ENCODE measurements at places on chromosomes 12 and 14.
A peak's percentile ranks its signal among the peaks of the same experiment; 100 is the strongest.

- no peak for DNase-seq
Measured at GRCh38 chr14:68318828-68319227, 474.0 kb downstream of the ZFP36L1 start.

- no peak for DNase-seq
Measured at GRCh38 chr12:94309373-94309772, 150.3 kb downstream of the CEP83 start.

DNA sequence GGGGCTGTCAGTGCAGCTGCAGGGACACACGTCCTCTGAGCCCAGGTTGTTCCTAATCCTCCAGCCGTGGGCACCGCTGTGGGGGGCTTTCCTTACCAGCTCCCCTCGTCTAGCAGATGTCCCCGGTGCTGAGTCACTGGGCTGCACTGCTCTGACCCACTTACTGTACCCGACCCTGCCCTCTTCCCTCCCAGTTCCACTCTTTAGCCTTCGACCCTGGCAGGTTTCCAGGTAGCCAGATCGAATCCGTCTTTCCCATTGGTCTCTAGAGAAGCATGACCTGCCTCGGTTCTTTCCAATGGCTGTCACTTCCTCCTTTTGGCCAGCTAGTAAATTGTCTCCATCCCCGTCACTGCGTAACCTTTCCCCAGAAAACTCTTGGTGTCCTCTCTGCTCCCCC lies 48.4 kb downstream of the ELK3 start:
- no peak for DNase-seq

GRCh38 chr12:67618303-67618702 lies 30.2 kb upstream of the DYRK2 start:
- no peak for DNase-seq

DNA sequence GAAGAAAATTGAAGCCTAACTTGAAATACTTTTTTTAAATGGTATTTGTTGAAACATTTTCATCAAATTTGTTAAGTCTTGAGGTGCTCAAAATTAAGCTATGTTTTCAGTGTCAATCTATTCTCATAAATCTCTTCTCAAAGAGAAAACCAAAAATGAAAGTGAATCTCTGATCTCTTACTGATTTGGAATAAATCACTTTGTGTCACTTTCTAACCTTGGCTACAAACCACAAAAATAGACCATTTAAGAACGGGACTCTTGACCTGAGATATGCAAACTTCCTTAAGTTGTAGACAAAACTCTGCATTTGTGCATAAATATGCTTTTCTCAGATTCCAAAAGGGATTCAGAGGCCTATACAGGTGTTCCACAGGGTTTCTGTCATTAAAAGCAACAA lies 192.9 kb downstream of the SEC23A start:
- no peak for DNase-seq

GRCh38 chr12:28930704-28931103 lies 218.4 kb upstream of the FAR2 start:
- no peak for DNase-seq

DNA sequence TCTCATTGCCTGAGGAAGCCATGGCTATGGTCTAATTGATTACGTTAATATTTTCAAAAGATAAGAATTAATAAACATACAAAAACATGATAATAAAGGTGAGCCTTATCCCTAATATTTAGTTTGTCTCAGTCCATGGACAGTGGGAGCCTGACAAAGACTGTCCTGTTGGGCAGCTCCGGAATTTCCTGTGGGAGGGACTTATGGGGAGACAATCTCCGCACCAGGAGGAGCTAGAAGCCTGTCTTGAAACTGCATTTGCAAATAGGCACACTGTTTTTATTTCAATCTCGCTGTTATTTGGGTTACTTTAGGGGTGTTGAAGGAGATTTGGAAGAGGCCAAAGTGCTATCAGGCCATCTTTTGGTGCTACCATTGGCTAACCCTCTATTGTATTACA lies 50.8 kb upstream of the ZDHHC17 start:
- no peak for DNase-seq

DNA sequence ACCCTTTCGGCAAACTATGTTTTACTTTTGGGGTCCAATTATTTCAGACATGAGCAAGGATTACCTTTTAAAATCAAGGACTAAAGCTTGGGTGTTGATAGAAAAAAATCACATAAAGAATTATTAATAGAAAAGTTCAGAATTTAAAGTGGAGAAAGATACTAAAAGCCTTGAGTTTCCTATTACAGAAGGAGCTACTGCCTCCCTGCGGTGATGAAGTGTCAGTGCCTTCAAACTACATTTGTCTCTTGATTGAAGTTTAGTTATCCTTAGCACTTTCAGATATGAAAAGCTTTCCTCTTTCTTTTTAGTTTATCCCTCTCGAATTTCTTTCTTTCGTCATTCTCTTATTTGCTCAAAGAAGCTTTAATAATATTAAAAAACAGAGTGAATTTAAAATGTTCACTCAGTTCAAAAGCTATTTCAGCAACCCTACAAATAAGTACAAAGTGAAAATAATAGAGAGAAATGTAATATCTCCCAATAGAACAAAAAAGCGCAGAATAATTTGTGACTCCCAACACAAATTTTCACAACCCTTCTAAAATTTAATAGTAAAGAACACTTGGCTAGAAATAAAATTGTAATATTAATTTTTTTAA lies 87.6 kb downstream of the SEC23A start:
- DNase-seq, result no peak

GRCh38 chr12:56635806-56636674 lies 5.9 kb upstream of the BAZ2A start:
- peak; percentile 76 for DNase-seq

GRCh38 chr14:96844857-96845570 lies 47.8 kb downstream of the VRK1 start:
- DNase-seq, result no peak

- DNase-seq, result no peak
Measured at GRCh38 chr12:31651893-31652521, 7.5 kb upstream of the ETFBKMT start.

- DNase-seq, result no peak
Measured at GRCh38 chr12:4720637-4720995, 416 bp downstream of the GALNT8 start.

GRCh38 chr14:44889595-44890471 lies 71.9 kb downstream of the KLHL28 start:
- DNase-seq, result no peak

DNA sequence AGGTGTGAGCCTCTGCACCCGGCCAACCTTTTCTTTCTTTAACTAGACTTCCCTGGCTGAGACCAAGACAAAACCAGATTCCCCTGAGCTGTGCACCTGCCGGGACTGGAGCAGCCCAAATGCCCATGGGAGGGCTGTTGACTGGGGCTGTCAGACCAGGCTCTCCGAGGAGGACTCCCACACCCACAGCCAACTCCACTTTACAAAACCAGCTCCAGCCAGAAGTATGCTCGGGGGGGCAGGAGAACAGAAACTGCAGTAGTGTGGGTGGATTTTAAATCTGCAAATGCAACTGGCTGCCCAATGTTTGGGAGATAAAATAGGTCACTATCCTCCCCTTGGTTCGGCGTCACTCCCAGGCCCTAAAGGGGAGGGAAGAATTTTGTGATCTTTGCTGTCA lies 78.5 kb downstream of the VCPKMT start:
- DNase-seq, result no peak

DNA sequence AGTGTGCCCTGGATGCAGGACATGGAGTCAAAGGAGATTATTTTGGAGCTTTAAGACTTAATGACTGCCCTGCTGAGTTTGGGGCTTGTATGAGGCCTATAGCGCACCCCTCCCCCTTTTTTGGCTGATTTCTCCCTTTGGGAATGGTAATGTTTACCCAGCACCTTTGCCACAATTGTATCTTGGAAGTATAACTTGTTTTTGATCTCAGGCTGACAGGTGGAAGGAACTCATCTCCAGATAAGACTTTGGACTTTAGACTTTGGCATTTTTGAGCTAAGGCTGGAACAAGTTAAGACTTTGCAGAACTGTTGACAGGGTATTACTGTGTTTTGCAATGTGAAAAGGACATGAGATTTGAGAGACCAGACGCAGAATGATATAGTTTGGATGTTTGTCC lies 110.5 kb downstream of the DERA start:
- DNase-seq, result no peak

GRCh38 chr14:68182492-68182891 lies 362.9 kb downstream of the RAD51B start:
- DNase-seq, result peak; percentile 2

DNA sequence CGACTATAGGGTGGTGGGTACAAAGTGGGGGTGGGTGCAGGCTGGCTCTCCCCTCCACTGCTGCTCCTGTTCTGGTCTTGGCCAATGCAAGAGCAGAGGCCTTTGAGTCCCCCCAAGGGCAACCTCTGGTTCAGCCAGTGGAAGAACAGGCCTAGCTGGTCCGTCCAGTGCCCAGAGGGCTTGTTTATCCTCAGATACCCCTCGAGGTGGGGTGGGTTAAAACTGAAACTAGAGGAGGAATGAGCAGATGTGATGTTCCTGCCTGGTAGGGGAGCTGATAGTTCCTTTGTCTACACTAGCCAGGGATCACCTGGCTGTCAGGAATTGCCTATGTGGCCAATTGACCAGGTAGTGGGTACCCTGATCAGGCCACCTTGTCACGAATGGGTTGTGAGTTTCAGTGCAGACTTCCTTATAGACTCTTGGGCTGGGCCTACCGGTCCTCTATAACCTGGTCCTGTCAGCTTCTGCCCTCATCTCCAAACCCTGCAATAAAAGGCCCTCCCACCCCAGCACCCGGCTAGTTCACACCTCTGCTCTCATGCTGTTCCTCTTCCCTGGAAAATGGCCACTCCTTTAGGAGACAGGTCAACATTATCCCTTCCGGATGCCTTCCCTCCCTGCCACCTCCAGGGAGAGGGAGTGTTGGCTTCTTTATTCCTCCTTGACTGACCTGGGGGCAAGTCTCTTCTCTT lies 10.7 kb upstream of the HSP90AA1 start:
- DNase-seq, result no peak

DNA sequence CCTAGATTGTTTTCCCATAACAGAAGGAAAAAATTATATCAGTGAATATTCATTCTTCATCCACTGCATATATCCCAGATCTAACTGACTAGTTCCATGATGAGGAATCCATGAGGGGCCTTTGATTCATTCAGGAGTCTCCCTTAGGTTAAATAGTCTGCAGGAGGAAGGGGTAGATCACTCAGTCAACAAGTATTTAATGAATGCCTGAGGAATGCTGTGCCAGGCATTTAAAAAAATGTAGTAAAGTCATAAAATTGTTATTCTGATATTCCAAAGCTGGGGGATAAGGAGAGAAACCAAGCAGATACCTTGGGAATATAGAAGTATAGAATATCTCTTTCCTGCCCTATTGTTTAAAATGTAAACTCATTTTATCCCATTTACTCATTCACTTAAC lies 216.2 kb upstream of the CAND1 start:
- DNase-seq, result no peak

DNA sequence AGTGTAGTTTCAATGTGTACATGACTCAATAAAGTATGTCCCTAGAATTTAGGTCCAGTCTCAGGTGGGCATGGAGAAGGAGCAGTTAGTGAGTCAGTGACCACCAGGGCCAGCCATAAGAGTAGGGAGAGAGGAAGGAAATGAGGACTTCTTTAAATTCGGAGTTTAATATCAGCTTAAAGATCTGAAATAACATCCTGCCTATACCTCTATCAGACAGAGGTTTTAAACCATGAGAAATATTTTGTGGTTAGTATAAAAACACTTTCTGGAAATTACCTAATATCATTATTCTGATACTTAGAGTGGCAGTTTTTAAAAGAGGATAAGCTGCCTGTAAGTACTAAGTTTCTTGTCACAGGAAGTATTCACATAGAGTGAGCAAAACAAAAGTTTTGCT lies 61.7 kb upstream of the ST8SIA1 start:
- peak; percentile 65 for DNase-seq

GRCh38 chr12:1740161-1740948 lies 49.5 kb downstream of the ADIPOR2 start:
- no peak for DNase-seq

DNA sequence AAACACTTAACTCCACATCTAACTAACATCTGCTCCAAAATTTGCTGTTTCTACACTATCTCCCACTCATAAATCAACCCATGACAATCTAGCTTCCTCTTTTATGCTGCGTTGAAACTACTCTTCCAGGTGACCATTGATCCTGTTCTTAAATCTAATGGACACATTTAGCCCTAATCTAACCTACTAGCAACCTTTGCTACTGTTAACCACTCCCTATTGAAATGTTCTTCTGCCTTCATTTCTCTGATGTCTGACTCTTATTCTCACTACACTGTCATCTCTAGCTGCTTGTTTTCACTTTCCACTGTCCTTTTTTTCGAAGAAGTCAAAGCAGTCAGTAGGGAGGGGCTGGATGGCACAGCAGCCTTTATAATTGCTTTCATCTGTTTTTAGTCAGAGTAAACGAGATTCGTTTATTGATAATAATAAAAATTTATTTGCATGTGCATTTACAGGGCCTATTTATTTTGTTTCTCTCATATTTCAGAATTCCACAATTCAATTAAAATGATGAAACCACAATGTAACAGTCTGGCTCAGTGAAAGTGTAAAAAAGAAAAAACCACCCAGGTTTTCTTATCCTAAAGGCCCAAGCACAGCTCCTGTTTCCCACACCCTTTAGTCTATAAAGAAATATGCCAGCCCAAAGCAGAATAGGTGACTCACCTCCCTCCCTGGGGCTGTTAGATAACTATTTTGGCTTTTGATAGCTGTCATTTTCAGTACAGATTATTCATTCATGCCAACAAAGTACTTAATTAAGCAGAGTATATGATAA lies 44.9 kb downstream of the ATP2B1 start:
- no peak for DNase-seq

GRCh38 chr12:79324571-79324970 lies 366.2 kb downstream of the PAWR start:
- no peak for DNase-seq

- no peak for DNase-seq
Measured at GRCh38 chr12:113271466-113271852, 50.2 kb downstream of the TPCN1 start.

GRCh38 chr14:57029620-57030253 lies 219.5 kb upstream of the OTX2 start:
- DNase-seq, result no peak

DNA sequence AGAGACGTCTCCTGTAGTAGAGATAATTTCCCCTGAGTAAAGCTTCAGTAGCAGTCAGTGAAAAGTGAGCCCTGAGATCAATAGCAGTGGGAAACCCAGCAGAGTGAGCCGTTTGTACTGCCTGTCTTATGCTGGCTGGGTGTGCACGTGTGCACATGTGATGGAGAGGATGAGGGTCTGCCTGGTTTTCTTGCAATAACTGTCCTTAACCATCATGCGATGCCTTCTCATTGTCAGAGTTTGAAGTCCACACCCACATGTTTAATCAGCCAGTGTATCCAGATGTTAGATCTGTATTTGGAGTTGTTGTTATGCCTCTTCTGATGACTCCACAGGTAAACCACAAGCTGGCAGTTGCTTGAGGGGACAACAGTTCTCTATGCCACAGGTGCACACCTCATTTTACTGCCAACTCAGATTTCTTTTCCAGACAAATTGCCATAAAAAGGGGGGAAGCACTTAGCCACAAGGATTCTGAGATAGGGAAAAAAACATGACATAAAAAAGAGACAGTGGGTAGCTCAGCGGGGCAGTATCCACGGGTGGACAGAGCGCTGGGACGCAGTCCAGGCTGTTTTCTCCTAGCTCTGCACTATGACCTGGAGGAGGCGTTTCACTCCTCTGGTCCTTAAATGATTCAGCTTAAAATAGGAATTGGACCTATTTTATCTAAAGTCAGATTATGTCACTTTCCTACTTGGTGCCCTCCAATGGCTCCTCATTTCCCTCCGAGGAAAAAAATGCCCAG lies 192.3 kb downstream of the ANO6 start:
- DNase-seq, result no peak

- DNase-seq, result no peak
Measured at GRCh38 chr14:36012621-36013020, 163.9 kb downstream of the PTCSC3 start.

- no peak for DNase-seq
Measured at GRCh38 chr14:89792489-89793366, 161.8 kb downstream of the EFCAB11 start.

GRCh38 chr14:101476258-101476915 lies 84.9 kb upstream of the DIO3 start:
- DNase-seq, result no peak
